ENCODE measurements at places on chromosomes 2 and 18.

- no peak for DNase-seq
These were observed 149.2 kb downstream of the FAM210A start for GRCh38 chr18:13577091-13577697.

GRCh38 chr18:58009166-58009565, 34.9 kb upstream of the NEDD4L start:
- DNase-seq, result no peak

GRCh38 chr2:241577413-241578122, 19.0 kb downstream of the BOK start:
- DNase-seq, result no peak

- DNase-seq, result no peak
These were observed 56.5 kb downstream of the SLC8A1 start for GRCh38 chr2:40395169-40396073.

GRCh38 chr2:180604077-180604476, 376.3 kb upstream of the UBE2E3 start:
- DNase-seq, result no peak

GRCh38 chr2:146982393-146982846, 862.4 kb upstream of the ACVR2A start:
- no peak for DNase-seq

DNA sequence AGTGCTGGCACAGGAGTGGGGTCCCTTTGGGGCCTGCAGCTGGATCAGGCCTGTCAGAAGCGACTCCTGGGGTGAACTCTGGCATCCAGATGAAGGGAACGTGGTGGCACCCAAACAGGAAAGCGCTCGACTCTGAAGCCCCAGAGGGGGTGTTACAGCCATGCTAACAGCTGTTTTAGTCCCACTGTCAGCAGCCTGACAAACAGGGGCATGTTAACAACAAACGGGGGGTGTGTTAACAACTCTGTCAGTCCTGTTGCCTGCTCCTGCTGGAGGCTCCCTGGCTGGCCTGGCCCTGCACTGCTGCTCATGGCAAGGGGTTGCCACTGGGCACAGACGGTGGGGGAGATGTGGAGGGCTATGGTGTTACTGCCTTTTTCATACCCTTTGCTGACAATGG, 2.6 kb upstream of the RNU2-63P start:
- DNase-seq, result no peak

GRCh38 chr18:10274301-10274700, 180.1 kb upstream of the APCDD1 start:
- DNase-seq, result no peak

DNA sequence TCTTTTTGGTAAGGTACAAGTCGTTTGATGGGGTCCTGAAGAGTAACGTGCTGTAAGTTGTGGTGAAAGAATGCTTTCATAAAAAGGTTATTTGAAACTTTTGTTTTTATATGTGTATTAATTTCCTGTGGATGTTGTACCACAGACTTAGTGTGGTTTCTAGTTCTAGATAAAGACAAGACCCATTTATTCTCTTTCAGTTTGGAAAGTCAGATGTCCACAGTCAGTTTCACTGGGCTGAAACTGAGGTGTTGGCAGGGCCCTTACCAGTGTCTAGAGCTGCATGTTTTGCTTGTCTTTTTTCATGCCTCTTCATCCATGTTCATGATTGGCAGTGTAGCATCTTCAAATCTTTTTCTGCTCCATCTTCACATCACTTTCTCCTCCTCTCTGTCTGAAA, 22.1 kb upstream of the DOCK10 start:
- DNase-seq, result no peak

DNA sequence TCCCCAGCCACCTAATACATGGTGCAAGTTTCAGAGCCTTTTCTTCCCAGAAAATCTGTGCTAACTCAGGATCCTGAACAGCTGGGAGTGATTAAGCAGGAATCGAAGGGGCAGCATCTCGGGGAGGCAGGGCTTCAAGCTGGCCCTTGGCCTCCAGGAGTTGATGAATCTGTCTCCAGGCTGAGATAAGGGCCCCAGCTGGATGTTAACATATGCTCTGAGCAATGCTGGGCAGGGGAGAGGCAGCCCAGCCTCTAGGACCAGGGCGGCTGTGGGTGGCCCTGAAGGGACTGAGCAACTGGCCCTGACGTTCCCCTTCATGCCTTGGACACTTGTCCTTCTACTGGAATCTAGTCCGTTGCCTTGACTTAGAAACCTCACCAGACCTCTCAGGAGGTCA, 84.1 kb upstream of the EPC2 start:
- DNase-seq, result no peak

GRCh38 chr18:54260396-54261072, 8.8 kb upstream of the POLI start:
- no peak for DNase-seq

DNA sequence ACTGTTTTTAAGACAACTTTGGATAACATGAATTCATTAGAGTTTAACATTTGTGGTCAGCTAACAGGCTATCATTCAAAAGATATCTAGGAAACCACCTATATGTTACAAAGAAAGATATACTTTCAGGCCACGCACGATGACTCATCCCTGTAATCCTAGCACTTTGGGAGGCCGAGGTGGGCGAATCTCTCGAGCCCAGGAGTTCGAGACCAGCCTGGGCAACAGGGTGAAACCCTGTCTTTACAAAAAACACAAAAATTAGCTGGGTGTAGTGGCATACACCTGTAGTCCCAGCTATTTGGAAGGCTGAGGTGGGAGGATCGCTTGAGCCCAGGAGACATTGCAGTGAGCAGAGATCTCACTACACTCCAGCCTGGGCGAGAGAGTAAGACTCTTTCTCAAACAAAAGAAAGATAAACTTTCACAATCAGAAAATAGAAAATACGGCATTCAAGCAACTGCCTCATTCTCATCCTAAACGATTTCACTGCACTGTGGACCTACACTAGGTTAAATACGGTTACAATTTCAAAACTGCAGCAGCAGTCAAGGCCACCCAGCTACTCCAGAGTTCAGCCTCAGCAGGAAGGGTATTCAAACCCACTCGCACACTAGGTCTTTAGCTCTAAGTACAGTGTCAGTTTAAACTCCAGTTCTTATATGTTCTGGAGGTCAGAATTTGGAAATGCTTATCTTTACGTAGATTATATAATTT, 250.0 kb upstream of the SLC39A10 start:
- no peak for DNase-seq

GRCh38 chr2:25362434-25363145, 20.9 kb upstream of the DNMT3A start:
- DNase-seq, result peak; percentile 28

DNA sequence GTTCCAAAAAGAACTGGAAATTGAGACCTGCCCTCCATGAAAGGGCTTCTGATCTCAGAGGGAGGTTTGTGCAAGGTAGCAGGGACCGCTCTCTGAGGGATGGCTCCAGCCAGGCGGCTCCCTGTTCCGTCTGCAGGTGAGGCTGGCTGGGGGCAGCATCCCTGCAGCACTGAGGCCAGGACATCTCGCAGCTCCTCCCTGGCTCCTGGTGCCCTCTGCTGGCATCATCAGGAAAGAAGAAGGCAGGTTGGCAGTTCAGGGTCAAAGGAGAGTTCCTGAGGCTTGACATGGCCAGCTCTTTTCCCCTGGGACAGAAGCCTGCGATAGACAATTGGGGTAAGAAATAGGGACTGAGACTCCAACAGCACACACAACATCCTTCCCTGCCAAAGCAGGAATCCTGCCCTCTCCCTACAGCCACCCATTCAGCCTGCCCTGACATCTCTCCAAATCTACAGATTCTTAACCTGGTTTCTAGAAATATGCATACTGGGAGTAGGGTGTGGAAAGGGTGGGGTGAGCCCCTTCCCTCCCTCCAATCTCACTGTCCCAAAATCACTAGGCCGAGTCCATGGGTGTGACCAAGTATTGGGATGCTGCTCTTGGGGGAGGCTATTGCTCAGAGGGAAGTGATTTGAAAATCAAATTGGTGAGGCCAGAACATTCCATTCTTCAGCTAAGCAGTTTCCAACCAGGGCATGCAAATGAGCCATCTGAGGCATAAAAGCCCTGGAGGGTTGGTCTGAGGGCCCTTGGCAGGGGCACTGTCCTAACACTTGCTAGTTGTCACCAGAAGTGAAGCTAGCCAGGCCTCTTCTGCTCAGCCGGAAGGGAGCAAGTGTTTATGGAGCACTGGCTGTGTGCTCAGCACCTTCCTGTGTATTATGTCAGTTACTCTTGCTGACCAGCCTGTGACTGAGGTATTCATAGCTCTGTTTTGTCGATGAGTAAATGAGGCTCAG, 185.4 kb downstream of the TFCP2L1 start:
- no peak for DNase-seq

DNA sequence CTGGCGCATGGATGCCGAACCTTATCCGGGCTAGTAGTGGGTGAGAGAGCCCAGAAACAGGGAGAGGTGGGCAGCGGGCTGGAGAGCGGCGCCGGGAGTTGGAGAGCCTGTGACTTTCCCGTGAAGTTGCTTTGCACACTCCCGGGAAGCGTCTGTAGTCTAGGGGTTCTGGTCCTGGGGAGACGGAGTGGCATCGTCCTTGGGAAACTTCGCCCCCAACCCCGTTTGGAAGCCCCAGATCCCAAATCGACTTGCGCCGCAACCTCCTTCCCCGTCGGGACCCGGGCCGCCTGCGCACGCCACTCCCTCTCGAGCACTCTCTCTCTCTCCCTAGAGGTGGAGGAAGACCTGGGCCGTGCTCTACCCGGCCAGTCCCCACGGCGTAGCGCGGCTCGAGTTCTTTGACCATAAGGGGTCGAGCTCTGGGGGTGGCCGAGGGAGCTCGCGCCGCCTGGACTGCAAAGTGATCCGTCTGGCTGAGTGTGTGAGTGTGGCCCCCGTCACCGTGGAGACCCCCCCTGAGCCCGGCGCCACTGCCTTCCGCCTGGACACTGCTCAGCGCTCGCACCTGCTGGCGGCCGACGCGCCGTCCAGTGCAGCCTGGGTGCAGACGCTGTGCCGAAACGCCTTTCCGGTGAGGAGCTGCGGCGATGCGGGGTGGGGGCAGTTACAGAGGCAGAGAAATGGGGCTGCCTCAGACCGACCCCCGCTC, 456 bp downstream of the DOK1 start:
- DNase-seq, result no peak

- DNase-seq, result no peak
These were observed 218.3 kb downstream of the HAUS1 start for GRCh38 chr18:46322411-46322891.

DNA sequence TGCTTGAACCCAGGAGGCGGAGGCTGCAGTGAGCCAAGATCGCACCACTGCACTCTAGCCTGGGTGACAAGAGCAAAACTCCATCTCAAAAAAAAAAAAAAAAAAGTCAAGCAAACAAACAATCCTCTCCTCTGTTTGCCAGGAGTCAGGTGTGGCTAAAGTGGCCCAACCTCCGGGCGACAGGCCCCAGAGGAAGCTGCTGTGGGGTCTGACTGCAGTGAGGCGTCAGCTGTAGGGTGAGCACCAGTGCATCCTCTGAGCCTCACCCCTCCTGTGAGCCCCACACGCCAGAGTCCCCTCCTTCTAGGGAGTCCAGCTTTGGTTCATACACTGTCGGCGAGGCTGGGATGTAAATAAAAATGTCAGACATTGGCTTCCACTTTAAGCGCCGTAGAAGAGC, 76.5 kb upstream of the HS6ST1 start:
- no peak for DNase-seq

- DNase-seq, result no peak
These were observed 72.4 kb downstream of the TGOLN2 start for GRCh38 chr2:85255456-85255812.

DNA sequence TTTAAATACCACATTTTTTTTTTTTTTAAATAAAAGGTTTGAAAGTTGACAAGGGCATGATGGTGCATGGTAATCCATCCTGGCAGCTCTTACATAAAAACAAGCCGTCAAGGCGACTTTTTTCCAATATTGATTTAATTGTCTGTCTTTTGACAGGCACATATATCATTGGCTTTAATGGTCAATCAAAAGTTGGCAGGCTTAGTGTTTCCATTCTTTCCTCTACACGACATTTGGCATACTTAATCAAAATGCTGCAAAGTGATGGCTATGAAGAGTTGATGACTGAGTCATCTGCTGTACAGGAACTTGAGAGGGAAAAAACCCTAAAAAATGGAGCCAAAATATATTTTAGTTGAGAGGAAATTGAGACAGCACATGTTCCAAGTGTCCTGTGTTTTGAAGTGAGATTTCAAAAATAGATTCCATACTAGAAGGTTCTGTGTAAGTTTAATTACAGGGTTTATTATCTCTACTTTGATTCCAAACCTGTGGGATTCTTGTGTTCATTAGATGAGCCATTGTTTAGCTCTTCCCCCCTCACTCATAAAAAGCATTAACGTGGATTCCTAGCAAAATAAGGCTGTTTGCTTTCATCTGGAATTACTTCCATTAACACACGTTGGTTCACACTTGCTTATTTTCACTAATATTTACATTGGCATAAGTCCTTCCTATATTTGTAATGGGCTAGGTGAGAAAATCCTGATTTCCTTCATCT, 3.2 kb downstream of the TSHZ1 start:
- no peak for DNase-seq

DNA sequence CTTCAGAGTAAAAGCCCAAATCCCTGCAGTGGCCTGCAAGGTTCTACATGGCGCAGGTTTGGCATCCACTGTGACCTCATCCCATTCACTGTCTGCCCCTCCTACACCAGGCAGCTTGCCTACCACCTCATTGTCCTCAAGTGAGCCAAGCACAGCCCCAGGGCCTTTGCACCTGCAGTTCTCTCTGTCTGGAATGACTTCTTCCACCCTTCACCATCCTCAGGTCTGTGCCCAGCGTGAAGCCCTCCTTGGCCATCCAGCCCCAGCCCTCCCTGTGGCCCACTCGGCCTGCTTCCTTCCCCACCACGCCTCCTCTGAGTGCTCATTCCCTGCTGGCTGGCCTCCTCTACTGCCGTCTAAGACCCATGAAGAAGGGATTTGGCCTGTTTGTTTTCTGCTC, 32.6 kb upstream of the UBE2F start:
- no peak for DNase-seq

GRCh38 chr2:64626963-64627760, 26.6 kb downstream of the SERTAD2 start:
- no peak for DNase-seq

GRCh38 chr2:163757814-163758213, 22.0 kb upstream of the FIGN start:
- no peak for DNase-seq

- DNase-seq, result no peak
These were observed 122.7 kb downstream of the COL6A3 start for GRCh38 chr2:237291138-237291792.

Data from stimulated activated CD4-positive, alpha-beta T cell treated with anti-CD3 and anti-CD28 coated beads, Interleukin-1b, Interleukin-23, amount 100 ng/mL, for 1 hour (primary cell).